Pericardium fibroblast (primary cell): ENCODE measurements at places on chromosomes 3 and 15. TPM values are rescaled to one million over a fixed set of nuclear protein-coding genes. Genes with fewer than 3 reads are reported as not detected.

Gene CHRNA7
- not detected in 2 replicates for total RNA-seq

Gene STAC
- total RNA-seq = 2.1 and 3.2 TPM in 2 replicates

Gene ITIH1
- not detected in 2 replicates for total RNA-seq

Gene MKRN3
- 0.23 and 2.0 TPM in 2 replicates for total RNA-seq

Gene ANKRD63
- not detected in 2 replicates for total RNA-seq

Gene ANKRD34C
- total RNA-seq = not detected in 2 replicates

Gene ARL14
- total RNA-seq = not detected in 2 replicates

Gene PAQR9
- not detected in 2 replicates for total RNA-seq

Gene ADGRG7
- not detected in 2 replicates for total RNA-seq

Gene GLDN
- 0.17 TPM in 1 of 2 replicates, not detected in the other for total RNA-seq

Gene CTDSPL
- total RNA-seq = 39.7 and 39.9 TPM in 2 replicates

Gene PROS1
- 81.5 and 157 TPM in 2 replicates for total RNA-seq

Gene SLMAP
- 22.5 and 24.8 TPM in 2 replicates for total RNA-seq

Gene SNTN
- not detected in 2 replicates for total RNA-seq

Gene NMD3
- 44.7 and 60.3 TPM in 2 replicates for total RNA-seq

Gene OXTR
- 0.34 and 4.2 TPM in 2 replicates for total RNA-seq

Gene GPR62
- 0.17 TPM in 1 of 2 replicates, not detected in the other for total RNA-seq

Gene NMNAT3
- 0.93 and 1.0 TPM in 2 replicates for total RNA-seq

Gene GOLGA6B
- total RNA-seq = not detected in 2 replicates

Gene PLCB2
- 0.09 and 0.23 TPM in 2 replicates for total RNA-seq

Gene ADAMTSL3
- total RNA-seq = 0.26 and 4.2 TPM in 2 replicates

Gene EFCC1
- not detected in 2 replicates for total RNA-seq

Gene SCN5A
- total RNA-seq = 0.35 and 0.51 TPM in 2 replicates

Gene CPN2
- not detected in 2 replicates for total RNA-seq

Gene C15orf62
- 0.34 TPM in 1 of 2 replicates, not detected in the other for total RNA-seq

Gene TMEM43
- 111 and 131 TPM in 2 replicates for total RNA-seq

Gene CCR1
- total RNA-seq = not detected in 2 replicates

Gene GNAT1
- total RNA-seq = not detected in 2 replicates

Gene MYL3
- total RNA-seq = 0.12 and 2.4 TPM in 2 replicates

Gene ARNT2
- 15.9 and 22.0 TPM in 2 replicates for total RNA-seq

Gene CMTM7
- total RNA-seq = 10.0 and 30.8 TPM in 2 replicates

Gene GUCA1C
- not detected in 2 replicates for total RNA-seq

Gene C3orf33
- 2.0 and 5.6 TPM in 2 replicates for total RNA-seq

Gene TRIP4
- total RNA-seq = 5.5 and 7.7 TPM in 2 replicates

Gene SKIC8
- 36.1 and 57.2 TPM in 2 replicates for total RNA-seq

Gene ATP13A5
- total RNA-seq = not detected in 2 replicates

Gene C3orf52
- total RNA-seq = 1.3 and 2.9 TPM in 2 replicates

Gene GRAMD2A
- 0.12 and 0.26 TPM in 2 replicates for total RNA-seq

Gene CHST14
- total RNA-seq = 20.5 and 29.2 TPM in 2 replicates

Gene FEZF2
- not detected in 2 replicates for total RNA-seq

Gene DNASE1L3
- 0.35 TPM in 1 of 2 replicates, not detected in the other for total RNA-seq

Gene ALDH1L1
- total RNA-seq = 4.9 and 12.6 TPM in 2 replicates
